ENCODE measurements at places on chromosomes 1 and 21.

DNA sequence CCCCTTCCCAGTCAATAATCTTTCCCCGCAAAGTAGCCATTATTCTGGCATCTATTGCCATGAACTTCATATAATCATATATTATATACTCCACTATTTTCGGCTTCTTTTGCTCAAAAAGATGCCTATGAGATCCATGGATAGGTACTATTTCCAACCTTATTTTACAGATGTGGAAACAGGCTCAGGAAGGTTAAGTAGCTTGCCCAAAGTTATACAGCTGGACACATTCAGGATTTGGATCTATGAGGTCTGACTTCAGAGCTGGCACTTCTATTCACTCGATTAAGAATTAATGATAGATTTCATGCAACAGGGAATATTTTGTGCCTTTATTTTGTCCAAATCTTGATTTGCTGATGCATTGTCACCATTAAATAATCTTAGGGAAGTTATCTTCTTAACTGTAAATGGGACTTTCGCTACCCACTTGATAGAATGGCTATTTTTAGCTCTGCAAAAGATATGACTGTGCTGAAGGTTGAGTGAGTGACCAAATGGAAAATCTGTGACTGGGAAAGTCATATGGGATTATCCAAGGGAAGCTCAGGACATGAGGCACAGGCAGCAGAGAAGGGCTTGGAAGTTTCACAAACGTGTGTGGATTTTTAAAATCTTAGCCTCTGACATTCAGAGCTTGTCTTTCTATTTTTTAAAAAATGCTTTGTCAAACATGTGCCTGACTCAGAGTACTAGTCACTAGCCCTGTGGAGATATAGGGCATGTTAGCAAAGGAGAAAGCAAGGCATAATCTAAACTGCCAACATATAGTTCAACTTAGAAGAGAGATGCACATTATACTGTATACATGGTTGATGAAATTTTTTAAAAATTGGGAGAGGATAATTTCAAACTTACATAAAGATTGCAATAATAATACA lies 36.5 kb downstream of the GIPC2 start:
- no peak for DNase-seq

- DNase-seq = peak; percentile 56
Measured at GRCh38 chr1:6148497-6149241, 31.5 kb downstream of the CHD5 start.

DNA sequence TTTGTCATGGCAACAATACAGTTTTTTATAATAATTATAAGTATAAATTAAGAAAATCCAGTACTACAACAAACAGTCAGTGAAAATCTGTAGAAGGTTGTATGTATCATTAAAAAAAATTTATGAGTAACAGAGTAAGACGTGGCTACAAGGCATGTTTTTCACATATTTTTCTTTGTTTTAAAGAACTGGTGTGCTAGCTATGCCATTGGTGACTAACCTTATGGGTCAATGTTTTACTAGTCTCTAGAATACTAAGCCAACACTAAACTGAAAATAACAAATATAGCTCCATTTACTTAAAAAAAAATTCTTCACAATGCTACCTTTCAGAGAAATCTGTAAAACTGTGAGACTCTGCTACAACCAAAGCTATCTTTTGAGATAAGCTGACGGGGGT lies 261.5 kb downstream of the ADGRL2 start:
- no peak for DNase-seq

DNA sequence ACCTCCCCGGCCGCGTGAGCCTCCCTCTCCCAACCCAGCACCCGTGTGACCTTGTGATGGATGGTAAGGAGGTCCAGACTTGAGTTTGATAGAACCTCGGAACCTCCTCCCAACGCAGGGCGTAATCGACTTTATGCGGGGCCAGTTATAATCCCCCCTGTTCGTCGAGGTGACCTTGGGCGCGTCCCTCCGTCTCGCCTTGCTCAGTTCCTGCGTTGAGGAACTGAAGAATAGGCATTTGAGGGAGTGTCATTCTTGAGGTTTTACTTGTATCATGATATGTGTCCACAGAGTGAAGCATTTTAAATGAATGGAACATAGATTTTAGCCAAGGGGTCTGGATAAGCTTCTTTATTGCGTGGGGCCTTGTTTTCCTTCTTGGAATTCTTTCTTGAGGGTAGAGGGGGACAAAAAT lies 433 bp downstream of the TIMM17A start:
- DNase-seq = no peak

DNA sequence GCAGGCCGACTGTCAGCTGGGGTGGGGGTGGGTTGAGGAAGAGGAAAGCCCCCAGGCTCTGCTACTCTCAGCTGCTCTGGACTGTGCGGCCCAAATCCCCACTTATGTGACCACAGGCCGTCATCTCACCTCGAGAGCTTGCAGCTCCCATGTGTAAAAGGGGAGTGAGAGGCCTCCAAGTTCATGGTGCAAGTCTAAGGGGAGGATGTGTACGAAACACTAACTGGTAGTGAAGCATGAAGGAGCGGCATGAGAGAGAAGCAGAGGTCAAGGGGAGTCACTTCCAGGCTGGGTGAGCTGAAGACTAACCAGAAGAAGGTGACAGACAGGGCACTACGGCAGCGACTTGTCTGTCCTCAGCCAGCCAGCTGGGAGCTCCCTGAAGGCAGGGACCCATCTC lies 43.8 kb downstream of the GLIS1 start:
- DNase-seq = no peak

- DNase-seq = no peak
Measured at GRCh38 chr1:177082855-177083693, 81.4 kb downstream of the ASTN1 start.

- no peak for DNase-seq
Measured at GRCh38 chr1:183571678-183572268, 18.5 kb downstream of the NCF2 start.

- no peak for DNase-seq
Measured at GRCh38 chr1:200372885-200373181, 37.0 kb downstream of the ZNF281 start.

- no peak for DNase-seq
Measured at GRCh38 chr1:14974361-14974760, 179.2 kb upstream of the TMEM51 start.

- no peak for DNase-seq
Measured at GRCh38 chr21:37700641-37701202, 215.5 kb downstream of the KCNJ6 start.

DNA sequence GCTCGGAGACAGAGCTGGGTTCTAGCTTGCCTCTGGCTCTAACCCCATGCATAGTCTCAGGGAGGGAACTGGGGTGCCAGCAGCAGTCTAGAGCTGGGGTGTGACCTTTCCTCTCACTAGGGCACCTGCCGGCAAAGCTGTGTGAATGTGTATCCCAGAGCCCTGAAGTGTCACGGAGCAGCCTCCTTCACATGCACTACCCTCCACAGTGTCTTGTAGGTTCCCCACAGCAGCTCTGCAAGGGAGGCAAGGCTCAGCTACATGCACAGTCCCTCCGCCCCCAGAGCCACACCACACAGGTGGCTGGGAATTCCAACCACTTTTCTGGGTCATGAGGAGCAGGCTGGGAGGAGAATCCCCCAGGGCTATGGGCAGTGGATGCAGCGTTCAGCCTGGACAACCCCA lies 7.7 kb upstream of the HPCA start:
- no peak for DNase-seq

DNA sequence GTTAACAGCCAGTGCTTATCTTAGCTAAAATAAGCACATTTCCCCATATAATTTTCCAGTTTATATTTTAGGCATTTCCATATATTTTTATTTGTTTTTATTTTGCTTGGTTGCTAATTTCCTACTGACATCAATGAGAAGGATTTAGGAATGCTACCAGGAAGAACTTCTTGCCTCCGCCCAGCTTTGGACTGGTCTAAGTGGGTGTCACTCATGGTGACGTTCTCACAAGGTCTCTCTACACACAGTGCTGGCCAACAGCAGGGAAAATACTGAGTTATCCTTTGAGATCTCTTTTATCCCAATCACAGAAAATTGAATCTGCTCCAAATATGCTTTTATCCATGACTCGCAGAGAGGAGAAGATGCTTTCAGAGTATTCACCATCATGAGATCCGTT lies 13.2 kb downstream of the MX1 start:
- no peak for DNase-seq

DNA sequence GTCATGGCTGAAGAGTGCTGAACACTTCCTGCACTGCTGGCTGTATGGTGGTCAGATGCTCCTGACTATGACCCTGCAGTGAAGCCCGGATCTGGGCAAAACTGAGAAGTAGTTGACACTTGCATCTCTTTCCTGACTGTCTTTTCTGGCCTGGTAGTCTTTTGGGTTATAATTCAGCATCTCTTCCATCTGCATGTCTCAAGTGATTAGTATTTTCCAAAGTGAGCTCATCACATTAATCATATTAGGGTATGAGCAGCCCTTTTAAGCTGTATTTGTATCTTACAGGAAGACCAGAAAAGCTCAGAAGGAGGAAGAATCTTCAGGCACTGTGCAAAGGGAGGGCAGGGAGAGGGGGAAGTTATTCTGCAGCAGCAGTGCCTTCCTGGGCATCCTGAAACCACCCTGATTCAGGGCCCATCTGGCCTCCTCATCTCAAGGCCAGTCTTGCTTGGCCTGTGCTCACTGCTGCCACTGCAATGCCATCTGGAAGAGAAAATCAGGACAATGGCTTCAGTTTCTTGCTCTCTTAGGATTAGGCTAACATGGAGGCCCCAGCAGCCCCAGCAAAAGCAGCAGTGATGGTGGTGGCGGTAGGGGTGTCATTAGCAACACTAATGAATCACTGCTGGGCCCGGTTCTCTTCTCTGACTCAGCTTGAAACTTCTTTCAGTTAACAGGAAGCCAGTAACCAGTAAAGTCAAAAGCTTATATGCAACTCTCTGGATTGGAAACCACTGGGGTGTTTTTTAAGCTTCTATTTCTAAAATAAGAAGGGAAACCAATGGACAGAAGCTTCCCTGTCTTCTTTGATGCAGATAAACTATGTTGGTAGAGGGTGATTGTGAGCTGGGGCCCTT lies 63.3 kb upstream of the WDR26 start:
- DNase-seq = peak; percentile 43

- no peak for DNase-seq
Measured at GRCh38 chr1:84293766-84294165, 7.7 kb upstream of the SAMD13 start.

DNA sequence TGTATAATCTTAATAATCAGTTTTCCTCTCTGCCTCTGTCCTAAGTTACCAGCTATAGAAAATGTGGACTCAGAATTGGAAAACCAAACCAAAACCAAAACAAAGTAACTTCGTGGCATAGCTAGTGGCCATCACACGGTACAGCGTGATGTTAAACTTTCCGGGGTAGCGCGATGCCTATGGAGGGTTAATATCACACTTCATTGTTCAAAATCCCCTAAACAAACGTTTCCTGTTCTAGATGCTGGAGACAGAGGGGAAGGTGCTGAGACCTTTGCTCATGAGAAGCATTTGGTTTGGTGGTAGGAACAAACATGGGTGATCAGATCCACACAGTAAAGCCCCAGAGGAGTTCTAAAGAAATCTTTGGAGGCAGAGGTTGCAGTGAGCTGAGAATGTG lies 4.9 kb downstream of the AADACL4 start:
- no peak for DNase-seq

DNA sequence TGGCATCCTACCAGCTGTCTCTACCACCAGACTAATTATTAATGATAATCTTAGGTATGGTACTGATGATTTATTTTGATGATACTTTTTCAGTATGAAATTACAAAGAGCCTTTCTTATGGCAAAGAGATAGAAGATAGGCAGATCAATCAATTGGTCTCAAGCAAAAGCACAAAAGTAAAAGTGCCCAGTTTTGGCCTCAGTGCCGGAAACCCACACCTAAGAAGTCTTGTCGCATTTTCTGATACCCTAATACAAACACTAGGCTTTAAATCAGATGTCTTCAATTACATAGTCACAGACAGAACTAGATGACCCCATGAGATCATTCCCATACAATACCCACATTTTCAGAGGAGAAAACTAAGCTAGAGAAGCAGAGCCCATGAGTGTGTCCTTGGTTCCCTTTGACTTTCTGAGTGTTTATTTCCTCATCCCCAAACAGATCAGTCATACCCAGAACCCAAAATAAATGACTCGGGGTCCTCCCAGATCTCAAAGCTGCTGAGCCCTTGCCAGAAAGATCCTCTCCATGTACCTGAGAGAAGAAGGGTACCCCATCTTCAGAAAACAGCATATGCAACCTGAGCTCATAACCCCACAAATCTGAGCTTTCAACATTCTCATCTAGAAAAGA lies 7.7 kb downstream of the ITPKB start:
- no peak for DNase-seq

Data from activated T-cell treated with anti-CD3 and anti-CD28 coated beads for 4 hours (primary cell).